ENCODE measurements at places on chromosomes 1 and 21.
A peak's percentile ranks its signal among the peaks of the same experiment; 100 is the strongest.

DNA sequence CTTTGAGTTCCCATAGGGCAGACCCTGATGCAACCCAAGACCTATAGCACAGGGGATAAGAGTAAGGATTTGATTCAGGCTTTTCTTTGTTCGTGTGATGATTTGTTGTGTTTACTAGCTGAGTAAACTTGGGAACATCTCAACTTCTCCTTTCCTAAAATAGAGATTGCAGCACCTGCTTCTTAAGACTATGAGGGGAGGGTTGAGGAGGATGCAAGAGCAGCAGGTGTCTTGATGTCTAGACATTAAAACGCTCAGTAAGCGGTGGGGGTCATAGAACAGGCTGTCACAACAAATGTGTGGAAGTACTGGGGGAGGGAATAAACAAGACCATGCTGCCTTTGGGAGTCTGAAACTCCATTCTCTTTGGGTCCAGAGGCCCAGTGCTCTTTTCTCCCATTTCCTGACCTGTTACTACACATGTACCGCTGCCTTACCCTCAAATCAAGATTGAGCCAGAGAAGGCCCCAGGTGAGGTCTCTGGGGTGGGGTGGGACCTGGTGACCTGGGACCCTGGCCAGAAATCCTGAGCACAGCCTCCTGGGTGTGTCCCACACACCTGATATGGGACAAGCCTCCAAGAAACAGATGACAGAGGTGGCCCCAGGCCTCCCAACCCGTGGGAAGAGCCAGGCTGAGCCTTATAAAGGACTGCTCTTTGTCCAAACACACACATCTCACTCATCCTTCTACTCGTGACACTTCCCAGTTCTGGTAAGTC is at the start of gene S100A7A:
TSS of gene S100A7A (plus strand) at position 671 of the 721 bp plus-strand sequence. CDS start 1,563 bp downstream, outside the sequence.
- DNase-seq = no peak

DNA sequence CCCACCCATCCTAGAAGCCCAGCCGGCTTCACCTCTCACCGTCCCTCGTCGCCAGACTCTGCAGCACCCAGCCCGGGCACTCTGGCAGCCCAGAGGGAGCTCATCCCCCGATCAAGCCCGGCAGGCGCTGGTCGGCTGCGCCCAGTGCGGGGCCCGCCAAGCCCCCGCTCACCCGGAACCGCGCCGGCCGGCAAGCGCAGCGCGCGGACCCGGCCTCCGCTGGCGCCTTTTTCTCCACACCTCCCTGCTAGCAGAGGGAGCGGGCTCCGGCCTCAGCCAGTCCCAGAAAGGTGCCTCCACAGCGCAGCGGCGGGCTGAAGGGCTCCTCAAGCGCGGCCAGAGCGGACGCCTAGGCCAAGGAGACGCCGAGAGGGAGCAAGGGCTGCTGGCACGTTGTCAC is 2023.3 kb downstream of the NCAM2 start:
- no peak for DNase-seq

GRCh38 chr1:209736490-209737117 is 19.2 kb upstream of the TRAF3IP3 start:
- no peak for DNase-seq

DNA sequence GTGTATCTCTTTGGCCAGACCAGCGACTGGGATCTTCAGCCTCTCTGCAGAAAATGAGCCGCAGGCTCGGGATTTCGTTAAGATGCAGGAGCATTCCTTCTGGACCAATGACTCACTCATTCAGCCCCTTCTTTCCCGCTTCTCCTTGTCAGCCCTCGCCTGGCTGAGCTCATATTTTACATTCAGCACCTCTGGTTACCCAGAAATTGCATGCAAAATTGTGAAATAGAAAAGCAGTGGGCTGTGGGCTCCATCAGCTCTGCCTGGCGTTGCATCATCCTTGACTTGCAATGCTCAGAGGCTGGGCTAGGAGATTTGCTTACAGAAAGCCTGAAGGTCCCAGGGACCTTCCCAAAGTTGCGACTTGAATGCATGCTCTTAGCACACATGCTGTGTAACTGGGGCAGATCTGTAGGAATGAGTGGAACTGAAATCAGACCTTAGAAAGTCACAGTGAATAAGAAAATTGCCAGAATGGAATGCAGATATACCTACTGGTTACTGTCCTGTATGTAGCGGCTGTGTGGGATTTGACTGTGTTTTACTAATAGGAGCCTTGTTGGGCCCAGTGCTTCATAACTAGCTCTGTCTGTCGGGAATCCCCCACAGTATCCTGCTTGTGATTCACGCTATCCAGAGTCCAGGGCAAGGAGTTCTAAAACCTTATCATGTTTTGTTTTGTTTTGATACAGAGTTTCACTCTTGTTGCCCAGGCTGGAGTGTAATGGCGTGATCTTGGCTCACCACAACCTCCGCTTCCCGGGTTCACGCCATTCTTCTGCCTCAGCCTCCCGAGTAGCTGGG is 444.8 kb downstream of the KIF26B start:
- peak; percentile 91 for DNase-seq

GRCh38 chr1:177873238-177873637 is 96.6 kb downstream of the SEC16B start:
- DNase-seq = peak; percentile 51

GRCh38 chr1:81588149-81588548 is 212.6 kb upstream of the ADGRL2 start:
- no peak for DNase-seq

GRCh38 chr21:42171091-42172053 is 47.6 kb upstream of the ABCG1 start:
- DNase-seq = no peak

GRCh38 chr1:11804666-11805421 is 920 bp downstream of the MTHFR start:
- no peak for DNase-seq

DNA sequence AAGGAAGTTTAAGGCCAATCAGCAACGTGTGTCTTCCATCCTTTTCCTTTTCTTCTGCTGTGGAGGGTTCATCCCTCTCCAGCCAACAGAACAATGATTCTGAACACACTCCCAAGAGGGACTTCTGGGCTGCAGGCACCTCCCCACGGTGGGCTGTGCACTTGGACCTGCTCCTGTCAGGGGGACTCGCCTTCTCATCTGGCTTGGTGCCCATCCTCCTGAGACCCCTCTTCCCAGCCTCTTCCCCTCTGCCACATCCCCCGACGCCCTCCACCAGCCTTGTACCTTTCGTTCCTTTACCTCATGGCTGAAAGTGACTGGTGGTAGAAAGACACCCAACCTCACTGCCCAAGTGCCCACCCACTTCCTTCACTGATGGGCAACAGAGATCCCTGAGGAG is 26.0 kb upstream of the SLAMF9 start:
- DNase-seq = no peak

DNA sequence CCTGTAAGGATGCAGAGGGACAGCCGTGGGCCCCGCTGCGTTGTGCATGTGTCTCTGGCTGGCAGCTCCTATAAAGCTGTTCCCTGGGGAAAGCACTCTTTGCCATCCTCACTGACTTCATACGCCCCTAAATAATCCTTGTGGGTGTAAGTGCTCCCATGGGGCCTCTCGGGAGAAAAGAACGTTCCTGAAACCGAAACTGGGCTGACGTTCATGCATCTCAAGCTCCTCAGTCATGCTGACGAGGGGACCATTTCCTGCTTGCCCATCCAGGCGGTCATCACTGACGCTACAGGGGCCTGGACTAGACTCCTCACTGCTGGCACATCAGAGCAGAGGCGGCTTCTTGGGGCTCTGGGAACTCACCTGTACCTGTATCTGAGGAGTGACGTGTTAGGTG is 73.1 kb upstream of the USP24 start:
- peak; percentile 85 for DNase-seq
